ENCODE measurements at places on chromosomes 11 and 22.

DNA sequence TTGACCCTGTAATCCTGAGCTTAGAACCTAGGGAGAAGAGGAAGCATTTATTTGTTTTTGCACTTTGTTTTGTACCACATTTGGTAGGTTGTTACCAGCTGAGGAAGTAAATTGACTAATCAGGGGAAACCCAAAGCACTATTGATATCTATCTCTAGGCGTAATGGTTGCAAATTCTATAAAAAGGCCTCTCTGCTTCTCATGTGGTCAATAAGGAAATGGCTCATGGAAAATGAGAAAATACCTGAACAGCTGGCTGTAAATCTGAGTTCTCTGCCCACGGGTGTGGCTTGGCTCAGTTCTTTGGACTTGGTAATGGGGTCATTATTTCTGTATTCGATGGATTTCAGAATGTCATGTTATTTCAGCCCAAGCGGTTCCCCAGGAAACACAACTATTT is 42.4 kb downstream of the BARX2 start:
- DNase-seq: no peak

GRCh38 chr11:72236083-72236697 is 7.8 kb downstream of the PHOX2A start:
- DNase-seq: no peak

DNA sequence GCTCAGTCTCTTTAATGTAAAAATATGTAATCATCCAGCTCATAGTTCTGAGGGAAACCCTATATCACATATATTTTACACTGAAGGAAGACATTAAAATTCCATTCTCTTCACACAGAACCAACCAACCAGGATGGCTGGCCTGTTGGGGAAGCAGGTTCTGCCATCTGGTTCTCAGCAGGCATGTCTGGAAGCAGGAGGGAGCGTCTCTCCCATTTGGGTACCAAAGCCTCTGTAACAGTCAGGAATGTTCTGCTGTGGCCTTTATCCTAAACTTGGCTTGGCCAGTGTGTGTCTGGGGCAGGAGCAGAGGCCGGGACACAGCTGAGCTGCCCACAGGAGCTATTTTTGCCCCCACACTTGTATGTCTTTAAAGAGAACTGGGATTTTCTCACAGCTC is 29.2 kb downstream of the SGSM3 start:
- no peak for DNase-seq

- no peak for DNase-seq
Observed at GRCh38 chr11:36929401-36929800, 331.4 kb upstream of the RAG2 start.

DNA sequence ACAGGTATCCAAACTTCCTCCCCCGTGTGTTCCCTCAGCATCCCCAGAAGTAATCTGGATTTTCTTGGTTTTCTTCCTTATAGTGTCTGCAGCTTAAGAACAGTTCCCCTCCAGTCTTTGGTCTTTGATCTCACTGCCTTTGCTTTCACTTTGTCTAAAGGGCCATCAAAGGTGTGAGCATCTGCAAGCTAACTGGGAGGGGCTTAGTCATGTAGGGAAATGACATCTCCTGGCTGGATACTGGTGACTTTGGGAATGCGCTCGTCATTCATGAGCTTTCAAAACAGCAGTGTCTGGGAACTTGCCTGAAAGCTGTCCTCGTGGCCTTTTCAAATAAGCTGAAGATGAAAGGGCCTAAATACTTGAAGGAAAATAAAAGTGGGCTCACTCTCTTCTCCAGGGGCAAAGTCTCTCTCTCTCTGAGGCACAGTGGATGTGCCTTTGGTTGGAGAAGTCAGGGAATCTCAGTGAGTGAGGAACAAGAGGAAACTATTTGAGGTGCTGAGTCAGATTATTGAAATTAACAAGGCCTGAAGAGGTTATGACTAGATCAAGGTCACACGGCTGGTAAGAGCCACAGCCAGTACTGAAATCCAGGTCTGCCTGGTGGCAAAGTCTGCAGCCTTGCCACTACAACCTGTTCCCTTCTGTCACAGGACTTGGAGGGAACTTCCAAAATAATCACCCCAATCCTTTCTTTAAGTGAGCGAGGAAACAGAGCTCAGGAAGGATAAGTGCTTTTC is 45.6 kb upstream of the TENM4 start:
- no peak for DNase-seq

DNA sequence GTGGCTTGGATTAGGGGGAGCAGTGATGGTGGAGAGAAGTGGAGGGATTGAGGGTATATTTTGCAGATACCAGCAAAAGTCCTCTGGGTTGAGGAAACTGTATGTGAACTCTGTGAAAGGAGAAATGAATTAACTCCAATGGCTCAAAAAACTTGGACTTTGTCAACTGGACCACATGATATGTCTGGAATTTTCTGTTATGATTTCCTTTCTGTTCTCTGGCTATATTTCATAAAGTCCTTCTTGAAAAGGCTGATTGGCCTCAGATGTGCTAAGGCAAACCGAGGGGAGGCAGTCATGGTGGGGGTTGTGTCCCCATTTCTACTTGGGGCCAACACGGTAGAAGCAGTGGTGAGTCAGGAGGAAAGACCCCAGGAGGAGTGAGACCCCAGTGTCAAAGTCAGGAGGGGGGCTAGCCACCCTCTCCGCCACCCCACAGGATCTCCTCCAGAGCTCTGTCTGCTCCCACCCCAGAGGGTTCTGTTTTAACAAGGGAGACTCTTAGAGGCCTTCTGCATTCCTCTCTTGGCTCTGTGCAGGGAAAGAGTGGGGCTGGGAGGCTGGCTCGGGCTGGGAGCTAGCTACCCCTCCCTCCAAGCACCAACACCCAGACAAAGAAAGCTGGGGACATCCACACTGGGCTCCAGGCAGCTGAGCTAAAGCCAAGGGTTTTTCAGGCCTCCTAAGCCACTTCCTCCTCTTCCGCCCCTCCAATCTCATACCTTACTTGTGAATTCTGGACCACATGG is 13.8 kb downstream of the CHRDL2 start:
- no peak for DNase-seq

DNA sequence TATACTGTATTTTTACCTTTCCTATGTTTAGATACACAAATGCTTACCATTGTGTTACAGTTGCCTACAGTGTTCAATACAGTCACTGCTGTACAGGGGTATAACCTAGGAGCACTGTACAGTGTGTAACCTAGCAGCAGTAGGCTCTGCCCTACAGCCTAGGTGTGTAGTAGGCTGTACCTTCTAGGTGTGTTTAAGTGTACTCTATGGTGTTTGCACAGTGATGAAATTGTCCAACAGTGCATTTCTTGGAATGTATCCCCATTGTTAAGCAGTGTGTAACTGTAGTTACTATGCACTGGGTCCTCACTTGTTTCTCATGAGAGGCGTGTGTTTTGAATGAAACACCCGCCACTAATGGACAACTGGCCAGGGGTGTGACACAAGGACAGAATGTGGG is 269.0 kb downstream of the OPCML start:
- no peak for DNase-seq

- DNase-seq: no peak
Observed at GRCh38 chr11:66734215-66734614, 5.2 kb upstream of the SPTBN2 start.

DNA sequence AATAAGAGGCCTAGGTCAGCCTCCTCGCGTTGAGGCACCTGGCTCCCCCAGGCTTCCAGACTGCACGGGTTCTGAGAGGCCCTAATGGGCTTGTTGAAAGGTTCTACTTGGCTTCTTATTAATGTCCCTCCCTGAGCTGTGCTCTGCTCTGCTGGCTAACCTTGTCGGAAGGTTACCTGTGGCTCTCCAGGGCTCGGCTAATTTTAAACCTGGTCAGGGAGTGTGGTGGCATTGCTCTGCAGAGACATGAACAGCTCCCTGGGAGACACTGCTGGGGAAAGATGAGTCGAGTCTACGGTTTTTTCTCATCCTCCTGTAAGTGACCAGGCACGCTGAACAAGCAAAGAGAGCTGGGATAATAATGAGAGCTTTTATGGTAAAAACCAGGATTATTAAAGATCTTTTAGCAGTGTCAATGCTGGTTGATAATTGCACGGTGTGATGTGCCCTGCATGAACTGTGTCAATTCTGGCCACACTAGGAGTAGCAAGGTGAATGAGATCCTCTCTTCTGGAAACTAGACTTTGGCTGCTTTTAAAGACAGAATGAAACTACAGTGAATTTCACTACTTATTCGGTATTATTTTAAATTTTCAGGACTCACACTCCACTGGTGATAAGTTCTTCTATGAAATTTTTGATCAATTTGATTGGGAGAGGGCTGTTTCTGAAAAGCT is 70.7 kb downstream of the TEAD1 start:
- DNase-seq: no peak

DNA sequence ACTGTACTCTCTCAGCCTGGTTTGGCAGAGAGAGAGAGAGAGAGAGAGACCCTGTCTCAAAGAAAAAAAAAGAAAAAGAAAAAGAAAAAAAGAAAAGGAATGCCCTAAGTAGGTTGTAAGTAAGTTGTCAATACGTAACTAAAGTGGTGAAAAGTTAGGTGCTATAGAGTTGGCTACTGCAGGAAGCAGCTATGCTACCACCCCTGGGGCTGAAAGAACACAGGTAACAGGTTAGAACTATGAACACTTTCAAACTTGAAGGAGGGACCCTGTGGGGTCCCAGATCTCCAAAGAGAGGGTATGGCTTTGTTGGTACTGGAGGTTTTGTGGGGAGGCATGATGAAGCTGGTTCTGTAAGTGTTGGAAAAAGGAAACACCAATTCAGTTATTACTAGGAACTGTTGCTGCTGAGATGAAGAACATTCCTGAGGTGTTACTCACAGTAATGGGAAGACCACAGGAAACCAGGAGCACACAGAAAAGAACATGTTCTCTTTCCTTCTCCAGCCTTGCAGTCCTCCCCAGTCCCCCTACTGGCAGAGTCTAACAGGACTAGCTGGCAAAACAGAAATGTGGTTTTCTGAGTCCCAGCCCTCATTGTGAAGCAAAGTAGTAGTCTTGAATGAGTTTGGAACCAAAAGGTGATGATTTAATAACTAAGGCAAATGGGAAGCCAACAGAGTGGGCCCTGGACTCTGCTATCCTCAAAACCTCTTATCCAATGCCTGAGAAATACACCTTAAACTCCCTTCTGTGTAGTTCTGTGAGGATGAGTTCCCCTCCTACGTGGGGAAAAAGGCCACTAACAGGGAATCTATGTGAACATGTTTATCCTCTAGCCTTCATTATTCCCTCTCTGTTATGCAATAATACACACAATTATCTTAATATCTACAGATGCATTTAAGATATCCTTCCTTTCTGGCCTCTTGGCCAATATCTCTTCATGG is 427.0 kb upstream of the DDI1 start:
- no peak for DNase-seq

DNA sequence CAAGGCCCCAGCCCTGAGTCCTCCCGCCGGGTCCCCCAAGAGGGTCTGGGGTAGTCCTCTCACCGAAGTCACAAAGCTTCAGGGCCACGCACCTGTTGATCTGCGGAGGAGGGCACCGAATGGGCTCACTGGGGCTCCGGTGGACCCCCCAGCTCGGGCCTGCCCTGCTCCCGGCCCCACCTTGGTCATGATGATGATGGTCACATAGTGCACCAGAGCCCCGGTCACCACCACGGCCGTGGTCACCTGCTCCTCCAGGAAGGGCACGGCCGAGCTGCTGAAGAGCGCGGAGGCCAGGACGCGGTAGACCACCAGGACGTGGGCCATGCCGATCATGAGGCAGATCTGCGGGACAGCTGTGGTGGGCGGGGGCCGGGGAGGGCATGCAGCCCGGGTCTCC is 13.5 kb upstream of the SIGIRR start:
- no peak for DNase-seq

DNA sequence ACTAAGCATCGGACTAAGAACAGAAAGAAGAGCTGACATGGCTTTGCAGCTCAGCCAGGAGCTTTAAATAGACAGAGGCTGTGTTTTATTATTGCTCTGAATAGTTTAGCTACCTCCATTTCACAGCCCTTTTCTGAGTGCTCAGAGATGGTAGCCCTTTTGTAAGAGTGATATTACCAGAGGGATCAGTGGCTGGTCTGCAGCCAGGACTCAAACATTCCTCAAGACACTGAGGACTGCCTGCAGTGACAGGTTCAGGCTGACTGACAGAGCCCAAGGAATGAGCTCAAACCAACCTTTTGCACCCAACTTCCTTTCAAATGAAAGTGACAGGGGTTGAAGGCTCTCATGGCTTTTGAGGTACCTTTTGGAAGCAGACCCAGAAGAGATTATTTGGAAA is 189.0 kb downstream of the DDX10 start:
- DNase-seq: no peak

DNA sequence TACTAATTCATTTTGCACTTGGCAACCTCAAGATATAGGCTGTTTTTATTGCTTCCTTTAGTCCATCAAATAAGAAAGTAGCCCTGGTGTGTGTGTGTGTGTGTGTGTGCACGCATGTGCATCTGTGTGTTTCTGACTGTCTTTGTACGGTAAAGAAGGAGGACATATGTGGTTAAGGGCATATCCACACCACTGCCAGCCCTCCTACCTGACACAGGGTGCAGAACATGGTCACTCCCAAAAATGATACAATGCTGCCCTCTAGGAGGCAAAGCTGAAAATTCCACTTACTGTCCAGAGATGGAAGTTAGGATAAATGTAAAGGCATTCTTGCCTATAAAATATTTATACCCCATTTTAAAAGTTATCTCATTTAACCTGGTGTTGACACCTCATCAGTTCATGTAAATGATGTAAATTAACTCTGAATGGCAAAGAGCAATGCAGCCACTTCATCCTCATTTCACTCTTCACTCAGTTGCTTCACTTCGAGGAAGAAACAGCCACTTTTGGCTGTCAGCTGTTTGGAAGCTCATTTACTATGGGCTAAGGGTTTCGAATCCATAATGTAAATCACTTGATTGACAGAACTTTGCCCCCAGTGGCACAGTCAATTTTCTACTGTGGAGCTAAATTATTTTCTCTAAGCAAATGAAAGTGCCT is 83.1 kb upstream of the MTNR1B start:
- no peak for DNase-seq

- no peak for DNase-seq
Observed at GRCh38 chr11:100575860-100576717, 111.0 kb upstream of the ARHGAP42 start.

DNA sequence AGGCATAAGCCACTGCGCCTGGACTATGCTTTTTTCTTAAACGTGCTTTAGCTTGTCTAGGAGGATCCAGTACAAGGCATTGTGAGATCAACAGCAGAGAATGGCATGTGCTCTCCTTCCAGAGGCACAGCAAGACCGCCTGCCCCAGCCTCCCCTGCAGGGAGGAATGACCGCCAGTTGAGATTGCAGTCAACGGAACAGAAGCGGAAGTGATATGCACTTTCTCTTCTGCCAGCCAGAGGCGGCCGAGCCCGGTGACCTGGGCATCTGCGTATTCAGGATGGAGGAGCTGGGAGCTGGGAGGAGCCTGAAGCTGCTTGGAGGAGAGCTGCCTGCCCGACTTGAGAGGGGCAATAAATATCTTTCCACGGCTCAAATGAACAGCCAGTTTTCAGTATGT is 243.0 kb downstream of the CTTN start:
- no peak for DNase-seq

GRCh38 chr11:79458709-79459108 is 17.9 kb upstream of the TENM4 start:
- DNase-seq: no peak
